GM13977 (cell line): ENCODE measurements at places on chromosomes 2 and 18.
A peak's percentile ranks its signal among the peaks of the same experiment; 100 is the strongest.

GRCh38 chr18:75309564-75309963, 99.0 kb downstream of the TSHZ1 start:
- DNase-seq, result no peak

DNA sequence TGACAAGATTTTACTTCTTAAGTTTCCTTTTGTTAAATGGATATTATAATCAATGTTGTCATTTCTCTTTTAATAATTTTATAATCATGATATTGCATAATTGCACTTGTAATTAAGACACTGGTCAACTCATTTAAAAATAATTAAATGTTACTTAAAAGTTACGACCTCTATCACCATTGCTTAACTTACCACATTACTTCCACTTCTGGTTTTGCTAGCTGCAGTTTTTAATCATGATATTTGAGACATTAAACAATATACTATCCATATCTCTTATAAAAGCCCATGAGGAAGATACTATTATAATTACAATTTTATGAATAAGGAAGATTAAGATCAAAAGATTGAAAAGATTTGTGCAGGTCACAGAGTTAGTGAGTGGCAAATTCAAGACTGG, 502.0 kb downstream of the RNF144A start:
- DNase-seq, result no peak

DNA sequence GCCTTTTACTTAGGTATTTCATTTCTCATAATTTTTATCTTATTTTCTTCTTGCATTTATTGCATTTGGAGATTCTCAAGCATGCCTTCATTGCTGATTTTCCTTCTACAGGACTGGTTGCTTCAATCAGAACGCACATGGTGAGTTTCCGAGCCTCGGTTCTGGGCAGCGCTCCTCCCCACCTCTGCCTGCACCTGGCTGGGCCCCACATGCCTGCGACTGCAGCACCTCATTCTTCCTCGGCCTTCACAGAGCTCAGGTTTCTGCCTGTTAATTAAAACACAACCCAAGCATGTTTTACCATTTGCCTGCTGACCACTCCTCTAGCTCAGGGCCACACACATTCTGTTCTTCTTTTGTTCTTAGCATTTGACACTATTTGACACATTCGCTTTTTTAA, 398.8 kb downstream of the GALR1 start:
- no peak for DNase-seq

- DNase-seq, result no peak
These were observed 7.7 kb downstream of the IGFBP5 start for GRCh38 chr2:216687646-216688045.

GRCh38 chr2:201448701-201449100, 2.6 kb downstream of the TRAK2 start:
- DNase-seq, result no peak

DNA sequence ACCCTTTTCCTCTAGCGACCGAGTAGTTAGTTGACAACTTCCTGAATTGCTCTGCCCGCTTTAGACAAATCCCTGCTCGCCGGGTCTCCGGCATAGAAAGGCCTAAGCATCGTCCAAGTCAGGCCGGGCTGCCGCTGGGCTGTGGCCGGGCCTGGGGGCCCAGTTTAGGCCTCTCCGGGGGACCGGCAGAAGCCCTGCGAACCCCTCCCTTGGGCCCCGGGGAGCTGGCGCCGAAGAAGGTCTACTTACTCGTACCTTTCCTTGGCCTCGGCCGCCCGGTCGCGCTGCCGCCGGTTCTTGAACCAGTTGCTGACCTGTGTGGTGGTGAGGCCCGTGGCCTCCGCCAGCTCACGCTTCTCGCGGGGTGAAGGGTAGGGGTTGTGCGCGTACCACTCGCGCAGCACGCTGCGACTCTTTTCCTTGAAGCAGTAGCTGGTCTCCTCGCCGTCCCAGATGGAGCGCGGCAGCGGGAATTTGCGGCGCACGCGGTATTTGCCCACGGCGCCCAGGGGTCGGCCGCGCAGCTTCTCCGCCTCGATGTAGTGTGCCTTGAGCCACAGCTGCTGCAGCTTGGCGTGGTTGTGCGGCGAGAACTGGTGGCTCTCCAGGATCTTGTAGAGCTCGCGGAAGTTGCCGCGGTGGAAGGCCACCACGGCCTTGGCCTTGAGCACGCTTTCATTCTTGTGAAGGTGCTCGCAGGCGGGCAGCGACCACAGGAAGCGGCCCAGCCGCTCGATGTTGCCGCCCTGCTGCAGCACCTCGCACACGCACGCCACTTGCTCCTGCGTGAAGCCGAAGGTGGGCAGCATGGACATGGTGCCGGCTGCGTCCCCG, 739 bp downstream of the SIX2 start:
- DNase-seq, result peak; percentile 63

DNA sequence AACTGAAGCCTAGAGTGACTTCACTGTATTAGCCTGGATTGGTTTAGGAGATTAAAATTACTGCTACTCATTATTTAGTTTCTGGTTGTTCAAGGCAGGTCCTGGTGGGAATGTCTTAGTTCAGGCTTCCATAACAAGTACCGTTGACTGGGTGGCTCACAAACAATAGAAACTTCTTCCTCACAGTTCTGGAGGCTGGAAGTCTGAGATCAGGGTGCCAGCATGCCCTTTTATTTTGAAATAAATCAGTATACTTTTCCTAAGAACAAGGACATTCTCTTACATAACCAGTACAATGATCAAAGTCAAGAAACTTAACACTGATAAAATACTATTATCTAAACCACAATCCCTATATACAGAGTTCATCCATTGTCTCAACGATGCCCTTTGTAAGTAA, 4.0 kb upstream of the DAW1 start:
- DNase-seq, result no peak

- no peak for DNase-seq
These were observed 2.6 kb upstream of the HOXD11 start for GRCh38 chr2:176104316-176105077.

- no peak for DNase-seq
These were observed 827.2 kb downstream of the EPHA4 start for GRCh38 chr2:220744861-220745260.

DNA sequence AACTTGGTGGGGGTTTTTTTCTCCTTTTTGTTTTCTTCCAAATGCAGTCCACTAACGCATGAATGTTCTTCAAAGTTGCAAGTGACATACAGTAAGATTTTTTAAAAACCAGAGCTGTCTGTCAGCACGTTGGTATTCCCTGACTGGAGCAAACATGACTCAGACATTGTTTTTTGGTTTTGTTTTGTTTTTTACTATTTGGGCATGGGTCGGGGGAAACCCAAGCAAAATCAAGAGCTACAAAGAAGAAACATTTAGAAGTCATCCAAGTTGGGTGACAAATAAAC, 726 bp upstream of the CCDC88A start:
- no peak for DNase-seq

GRCh38 chr18:33116376-33116775, 324.1 kb downstream of the CCDC178 start:
- DNase-seq, result no peak

GRCh38 chr18:7856116-7856515, 289.0 kb downstream of the PTPRM start:
- no peak for DNase-seq

DNA sequence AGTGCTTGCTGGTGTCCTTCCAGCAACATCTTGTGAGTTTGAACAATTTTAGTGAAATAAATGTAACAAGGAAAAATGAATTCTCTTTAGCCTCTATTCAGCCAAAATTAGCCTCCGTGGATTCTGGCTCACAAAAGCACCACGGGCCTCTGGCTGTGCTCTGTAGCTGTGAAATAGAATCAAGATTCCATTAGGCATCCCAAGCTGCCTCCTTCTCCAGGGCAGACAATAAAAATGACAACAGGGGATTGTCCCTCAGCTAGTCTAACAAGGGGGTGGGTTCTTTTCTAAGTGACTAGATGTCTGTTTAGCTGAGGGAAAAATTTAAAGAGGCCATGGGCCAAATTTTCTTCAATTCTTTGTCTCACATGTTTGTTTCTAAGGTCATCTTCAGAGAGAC, 254.7 kb upstream of the FIGN start:
- DNase-seq, result no peak

GRCh38 chr18:32552421-32553030, 81.8 kb upstream of the GAREM1 start:
- DNase-seq, result peak; percentile 77

DNA sequence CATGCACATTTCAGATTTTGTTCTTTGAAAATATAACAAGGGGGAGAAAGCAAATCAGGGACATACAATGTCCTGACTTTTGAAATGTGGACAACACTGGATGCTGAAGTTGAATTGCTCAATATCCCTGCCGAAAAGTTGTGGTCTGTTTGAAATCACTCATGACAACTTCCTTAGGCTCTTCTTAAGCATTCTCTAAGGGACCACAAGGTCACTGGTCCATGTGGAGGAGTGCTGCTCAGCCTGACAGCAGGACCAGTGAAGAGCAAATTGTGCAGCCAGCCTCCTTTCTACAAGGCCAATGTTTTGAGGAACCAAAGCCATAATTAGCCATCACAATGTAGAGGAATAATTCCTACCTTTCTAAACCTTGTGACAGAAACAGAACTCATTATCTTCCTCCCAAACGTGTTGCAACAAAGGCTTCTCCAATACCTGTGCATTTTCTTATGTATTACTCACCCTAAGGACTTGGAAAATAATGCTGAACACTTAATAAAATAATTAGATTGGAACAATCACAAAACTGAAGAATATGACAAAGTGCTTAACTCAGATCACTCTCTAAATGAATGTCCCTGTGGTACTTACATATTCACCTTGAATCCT, 1477.6 kb upstream of the NXPH2 start:
- no peak for DNase-seq

- DNase-seq, result no peak
These were observed 225.5 kb upstream of the TMEM200C start for GRCh38 chr18:6120820-6121279.

DNA sequence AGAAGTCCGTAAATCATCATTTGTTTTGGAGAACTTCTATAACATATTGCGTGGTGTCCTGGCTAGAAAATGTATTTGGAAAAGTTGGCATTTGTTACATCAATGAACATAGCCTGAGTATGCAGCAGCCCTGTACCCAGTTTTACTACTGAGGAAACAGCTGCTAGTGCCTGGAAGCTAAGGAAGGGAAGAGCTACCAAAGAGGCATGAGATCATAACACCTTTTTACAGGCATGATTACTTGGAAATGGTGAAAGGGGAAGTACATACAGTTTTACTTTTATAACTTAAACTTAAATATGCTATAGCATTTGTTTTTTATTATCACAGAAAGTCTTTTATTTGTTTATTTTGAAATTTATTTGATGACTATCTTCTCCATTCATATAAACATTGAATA, 128.4 kb upstream of the MC4R start:
- no peak for DNase-seq

- no peak for DNase-seq
These were observed 193.8 kb upstream of the ARL4C start for GRCh38 chr2:234690569-234691213.

DNA sequence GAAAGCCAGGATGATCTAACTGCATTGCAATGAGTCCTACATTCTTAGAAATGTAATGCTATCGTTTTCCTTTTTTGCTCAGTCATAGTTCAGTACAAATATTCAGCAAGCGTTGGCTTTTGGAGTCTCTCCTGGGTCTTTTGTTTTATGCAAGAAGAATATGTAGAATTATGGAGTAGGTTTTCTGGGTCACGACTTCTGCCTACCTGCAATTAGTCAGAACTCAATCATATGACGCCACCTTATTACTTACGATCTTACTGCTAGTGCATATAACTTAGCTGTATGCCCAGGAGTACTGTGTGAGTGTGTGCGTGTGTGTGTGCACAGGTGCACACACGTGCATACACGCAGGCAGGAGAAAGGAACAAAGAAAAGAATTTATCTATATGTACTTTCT, 640.2 kb downstream of the STK39 start:
- DNase-seq, result no peak

DNA sequence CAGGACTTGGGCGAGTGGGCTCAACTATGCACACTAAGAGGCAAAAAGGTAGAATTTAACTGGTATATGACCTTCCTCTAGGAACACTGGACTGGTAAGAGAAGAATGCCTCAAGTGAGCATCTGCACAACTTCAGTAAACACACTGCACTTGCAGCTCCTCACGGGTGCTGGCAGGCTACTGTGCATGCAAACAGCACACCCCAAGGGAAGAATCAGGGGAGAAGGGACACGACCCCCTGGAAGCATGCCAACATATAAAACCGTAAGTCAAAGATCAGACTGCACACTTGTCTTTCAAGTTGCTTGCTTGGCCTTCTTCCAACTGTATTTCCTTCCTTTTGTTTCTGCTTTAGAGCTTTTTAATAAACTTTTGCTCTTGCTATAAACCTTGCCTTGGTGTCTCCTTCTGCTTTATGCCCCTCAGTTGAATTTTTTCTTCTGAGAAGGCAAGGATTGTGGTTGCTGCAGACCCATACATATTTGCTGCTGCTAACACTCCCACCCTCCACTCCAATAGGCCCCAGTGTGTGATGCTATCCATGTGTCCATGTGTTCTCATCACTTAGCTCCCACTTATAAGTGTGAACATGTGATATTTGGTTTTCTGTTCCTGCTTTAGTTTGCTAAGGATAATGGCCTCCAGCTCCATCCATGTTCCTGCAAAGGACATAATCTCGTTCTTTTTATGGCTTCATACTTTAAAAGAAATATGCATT, 263.7 kb upstream of the SPOPL start:
- DNase-seq, result no peak

DNA sequence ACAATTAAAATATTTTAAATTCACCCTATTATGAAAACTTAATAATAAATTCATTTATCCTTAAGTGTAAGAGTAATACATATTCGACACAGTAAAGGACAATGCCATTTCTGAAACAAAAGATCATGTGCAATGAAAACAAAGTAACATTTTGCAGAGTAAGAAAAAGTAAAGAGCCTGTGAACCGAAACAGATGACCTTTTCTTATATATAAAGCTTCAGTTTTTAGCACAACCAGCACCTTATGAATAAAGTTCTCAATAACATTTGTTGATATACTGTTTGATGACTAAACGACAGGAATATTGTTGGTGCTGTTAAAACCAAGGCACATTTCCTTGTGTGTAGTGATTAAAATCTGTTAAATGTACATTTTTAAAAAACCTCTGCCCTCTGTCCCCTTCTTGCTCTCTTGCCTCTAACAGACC, 1.5 kb downstream of the PELI1 start:
- DNase-seq, result peak; percentile 12

DNA sequence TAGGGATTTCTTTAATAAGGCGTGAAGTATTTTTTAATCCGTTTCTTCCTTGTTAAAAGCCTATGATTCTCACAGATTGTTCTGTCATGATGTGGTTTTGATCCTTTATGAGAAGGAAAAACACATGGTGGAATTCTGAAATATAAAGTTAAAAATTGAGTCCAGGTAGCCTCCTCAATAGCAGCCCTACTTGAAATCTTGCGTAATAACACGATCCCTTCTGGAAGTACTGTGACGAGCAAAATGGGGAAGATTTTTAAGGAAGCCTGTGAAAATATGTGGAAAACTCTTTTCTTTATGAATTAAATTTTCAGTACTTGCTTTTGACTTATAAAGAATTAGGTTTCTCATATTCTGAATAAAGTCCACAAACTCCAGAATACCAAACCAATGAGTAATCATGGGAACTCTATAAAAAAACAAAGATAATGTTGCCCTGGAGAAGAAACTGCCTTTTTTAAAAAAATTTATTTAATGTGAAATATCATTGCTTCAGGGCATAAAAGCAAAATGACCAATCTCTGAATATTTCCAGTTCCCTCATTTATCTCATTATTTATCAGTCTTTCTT, 476.4 kb upstream of the ZEB2 start:
- no peak for DNase-seq

GRCh38 chr2:30398084-30398873, 48.8 kb upstream of the LCLAT1 start:
- no peak for DNase-seq
